NCI-H748 treated with DMSO at 0.1 percent for 48 hours (cell line): ENCODE measurements at places on chromosomes 1 and 21.

DNA sequence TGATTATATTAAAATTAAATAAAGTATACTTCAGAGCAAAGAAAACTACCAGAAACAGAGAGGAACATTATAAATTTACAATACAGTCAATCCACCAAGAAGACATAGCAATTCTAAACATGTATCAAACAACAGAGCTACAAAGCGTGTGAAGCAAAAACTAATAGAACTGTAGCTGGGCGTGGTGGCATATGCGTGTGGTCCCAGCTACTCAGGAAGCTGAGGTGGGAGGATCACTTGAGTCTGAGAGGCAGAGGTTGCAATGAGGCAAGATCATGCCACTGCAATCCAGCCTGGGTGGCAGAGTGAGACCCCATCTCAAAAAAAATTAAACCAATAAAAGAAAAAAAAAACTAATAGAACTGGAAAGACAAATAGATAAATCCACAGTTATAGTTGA is 12.3 kb downstream of the CCDC185 start:
- DNase-seq: no peak

DNA sequence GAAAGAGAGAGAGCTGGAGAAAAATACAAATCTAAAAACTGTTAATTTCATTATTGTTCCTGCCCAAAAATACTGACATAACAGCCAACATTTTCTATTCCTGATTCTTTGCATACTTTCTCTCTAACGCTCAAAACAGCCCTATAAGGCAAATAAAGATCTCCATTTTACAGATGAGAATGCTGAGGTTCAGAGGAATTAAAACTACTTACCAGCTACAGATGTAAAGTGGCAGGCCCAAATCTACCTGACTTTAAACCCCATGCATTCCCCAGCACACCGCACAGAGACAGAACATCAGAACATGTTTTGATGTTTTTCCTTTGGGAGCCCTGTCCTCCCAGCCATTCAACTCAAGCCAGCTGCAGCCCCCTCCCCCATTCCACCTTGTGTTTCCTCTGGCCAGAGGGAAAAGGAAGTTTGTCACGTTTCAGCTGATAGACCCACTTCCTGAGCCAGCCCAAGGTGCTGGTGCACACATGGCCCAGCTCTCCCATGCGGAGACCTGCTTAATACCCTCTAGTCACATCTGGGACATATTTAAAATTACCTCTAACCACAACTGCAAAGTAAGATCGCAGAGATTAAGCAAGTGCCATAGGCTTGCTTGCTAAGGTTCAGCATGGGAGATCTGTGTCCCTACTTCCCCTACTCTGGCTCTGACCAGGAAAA is 133.1 kb upstream of the NFIA start:
- DNase-seq: no peak

DNA sequence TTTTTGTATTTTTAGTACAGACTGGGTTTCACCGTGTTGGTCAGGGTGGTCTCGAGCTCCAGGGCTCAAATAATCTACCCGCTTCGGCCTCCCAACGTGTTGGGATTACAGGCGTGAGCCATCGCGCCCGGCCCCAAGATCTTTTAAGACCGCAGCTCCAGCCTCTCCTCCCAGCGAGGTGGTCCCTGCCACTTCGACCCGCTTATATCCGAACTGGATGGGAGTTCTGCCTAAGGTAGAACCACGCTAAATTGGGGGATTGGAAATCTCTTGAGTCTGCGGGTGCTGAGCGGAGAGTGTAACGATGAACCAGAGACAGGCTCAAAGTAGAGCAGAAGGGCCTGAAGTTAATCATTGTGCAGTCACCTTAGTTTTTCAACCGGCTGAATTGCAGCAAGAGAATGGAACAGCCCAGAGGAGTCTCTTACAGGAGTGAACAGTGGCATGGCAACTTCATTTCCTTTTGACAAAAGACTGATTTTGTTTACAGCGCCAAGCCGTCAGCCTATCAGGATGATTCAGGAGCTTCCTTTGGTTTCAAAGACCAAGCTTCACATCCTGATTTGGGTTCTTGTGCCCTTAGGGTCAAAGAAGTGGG is 726 bp upstream of the CYB5R1 start:
- DNase-seq: peak; percentile 9

- DNase-seq: no peak
Observed at GRCh38 chr1:185280589-185280988, 36.5 kb downstream of the IVNS1ABP start.

GRCh38 chr21:15355066-15355465 is 290.3 kb upstream of the NRIP1 start:
- no peak for DNase-seq

- DNase-seq: no peak
Observed at GRCh38 chr1:90187323-90187585, 192.3 kb downstream of the ZNF326 start.

- no peak for DNase-seq
Observed at GRCh38 chr1:70205071-70205433, 327 bp downstream of the LRRC40 start.

- DNase-seq: no peak
Observed at GRCh38 chr1:184843732-184844495, 89.3 kb upstream of the EDEM3 start.

DNA sequence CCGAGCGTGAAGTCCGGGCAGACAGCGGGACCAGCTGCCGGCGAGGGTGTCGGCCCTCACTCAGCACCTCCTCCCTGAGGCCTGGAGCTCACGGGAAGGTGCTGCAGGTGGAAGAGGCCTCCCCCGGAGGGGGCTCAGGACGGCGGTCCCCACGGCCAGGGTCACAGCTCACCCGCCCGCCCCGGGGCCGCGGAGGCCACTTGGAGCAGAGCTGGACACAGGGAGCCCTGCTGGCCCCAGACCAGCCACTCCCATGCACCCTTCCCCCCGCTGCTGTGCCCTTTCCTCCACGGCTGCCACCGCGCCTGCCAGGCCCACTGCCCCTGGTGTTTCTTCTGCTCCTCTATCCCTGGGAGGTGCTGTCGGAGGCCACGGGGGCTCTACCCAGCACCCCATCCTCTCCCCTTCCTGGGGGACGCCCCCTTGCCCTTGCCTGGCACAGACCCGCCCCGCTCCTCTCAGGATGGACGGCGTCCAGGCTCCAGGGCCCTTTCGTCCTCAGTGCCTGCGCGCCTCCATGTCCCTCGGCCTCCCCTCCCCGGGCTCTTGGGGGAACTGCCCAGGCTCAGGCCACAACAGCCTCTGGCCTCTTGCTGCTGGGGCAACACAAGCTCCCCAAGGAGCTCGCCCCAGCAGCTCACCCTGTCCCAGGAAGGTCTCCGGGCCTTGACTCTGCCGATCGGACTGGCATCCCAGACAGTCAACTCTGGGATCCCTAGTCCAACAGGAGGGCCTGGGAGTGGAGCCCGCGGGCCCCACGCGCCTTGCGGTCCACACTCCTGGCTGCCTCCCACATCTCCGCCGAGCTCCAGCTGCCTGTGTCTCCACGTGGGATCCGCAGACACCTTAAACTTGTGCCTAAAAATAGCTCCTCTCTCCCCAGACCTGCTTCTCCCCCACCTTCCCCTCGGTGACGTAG is 4.1 kb downstream of the TMEM240 start:
- no peak for DNase-seq

GRCh38 chr1:34790985-34791384 is 1.8 kb upstream of the GJA4 start:
- no peak for DNase-seq

DNA sequence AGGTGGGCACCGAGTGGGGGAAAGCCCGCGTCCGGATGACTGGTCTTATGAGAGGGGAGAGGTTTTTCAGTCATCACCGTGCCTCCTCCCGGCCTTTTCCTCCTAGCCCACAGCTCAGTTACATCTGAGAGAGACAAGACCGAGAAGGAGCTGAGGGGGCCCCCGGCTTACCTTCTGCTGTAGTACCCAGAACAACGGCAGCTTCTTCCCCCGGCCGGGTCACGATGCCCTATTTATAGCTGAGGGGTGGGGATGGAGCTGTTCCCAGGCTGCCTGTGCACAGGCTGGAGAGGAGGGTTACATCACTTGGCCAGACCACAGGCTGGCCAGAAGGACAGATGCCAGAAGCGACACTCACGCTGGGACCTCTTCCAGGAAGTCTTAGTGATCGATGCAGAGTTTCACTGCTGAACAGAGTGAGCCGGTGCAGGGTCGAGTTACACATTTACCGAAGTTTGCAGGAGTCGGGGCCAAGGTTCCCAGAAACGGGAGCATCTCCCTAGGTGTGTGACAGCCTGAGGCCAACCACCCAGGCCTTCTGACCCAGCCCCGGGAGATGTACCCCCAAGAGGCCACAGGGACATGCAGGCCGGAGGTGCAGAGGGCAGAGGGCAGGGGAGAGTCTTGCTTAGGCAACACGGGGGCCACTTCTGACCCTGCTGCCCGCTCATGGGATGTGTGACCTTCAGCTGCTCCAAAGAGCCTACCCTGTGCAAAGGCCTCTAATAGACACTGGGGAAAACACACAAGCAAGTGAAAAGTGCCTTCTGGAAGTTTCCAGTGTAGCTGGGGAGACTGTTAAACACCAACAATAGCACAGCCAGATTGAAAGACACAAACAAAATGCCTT is at the start of gene AGT:
Gene AGT, minus strand, starts transcription at position 208 of the 850 bp plus-strand sequence. CDS start 3,299 bp downstream, outside the sequence.
- DNase-seq: no peak

- no peak for DNase-seq
Observed at GRCh38 chr21:41932576-41933312, 21.1 kb downstream of the C2CD2 start.

- no peak for DNase-seq
Observed at GRCh38 chr1:100482167-100482566, 55.8 kb upstream of the GPR88 start.

- DNase-seq: no peak
Observed at GRCh38 chr1:183323849-183324683, 94.1 kb downstream of the NMNAT2 start.

DNA sequence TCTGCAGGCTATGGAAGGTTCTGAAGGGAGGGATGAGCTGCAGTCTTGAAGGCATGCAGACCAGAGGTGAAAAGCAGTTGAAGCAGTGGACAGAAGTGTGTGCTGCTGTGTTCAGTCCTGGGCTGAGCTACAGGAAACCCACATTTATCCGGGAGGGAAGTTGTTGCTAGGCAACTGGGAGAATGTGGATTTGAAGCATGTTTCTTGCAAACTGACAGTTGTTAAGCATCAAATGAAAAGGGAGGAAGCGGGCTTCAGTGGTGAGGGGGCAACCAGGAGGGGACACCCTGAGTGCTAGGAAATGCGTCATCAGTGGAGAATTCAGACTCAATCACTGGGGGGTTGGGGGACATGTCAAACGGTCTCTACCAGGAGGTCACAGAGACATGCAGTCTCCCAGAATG is 28.7 kb downstream of the ABCA4 start:
- DNase-seq: no peak

DNA sequence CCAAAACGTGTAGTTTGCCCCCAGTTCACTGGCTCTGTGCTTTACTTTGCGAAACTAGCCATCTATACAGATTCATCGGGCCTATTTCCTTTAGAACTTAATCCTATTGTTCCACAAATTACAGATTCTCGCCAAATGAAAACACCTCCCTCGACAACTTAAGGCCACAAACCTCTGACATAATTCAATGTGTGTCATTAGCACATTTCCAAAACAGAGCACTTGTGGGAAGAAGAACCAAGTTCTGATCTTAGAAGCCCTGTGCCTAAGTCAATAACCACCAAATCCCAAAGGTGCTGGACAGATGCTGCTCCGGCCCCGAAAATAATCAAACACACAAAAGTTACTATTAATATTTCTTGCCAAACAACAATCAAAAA is 93.9 kb downstream of the SLC45A1 start:
- no peak for DNase-seq

GRCh38 chr21:34648739-34649297 is 20.0 kb upstream of the CLIC6 start:
- DNase-seq: no peak

- no peak for DNase-seq
Observed at GRCh38 chr1:160755911-160756848, 17.1 kb downstream of the SLAMF7 start.

DNA sequence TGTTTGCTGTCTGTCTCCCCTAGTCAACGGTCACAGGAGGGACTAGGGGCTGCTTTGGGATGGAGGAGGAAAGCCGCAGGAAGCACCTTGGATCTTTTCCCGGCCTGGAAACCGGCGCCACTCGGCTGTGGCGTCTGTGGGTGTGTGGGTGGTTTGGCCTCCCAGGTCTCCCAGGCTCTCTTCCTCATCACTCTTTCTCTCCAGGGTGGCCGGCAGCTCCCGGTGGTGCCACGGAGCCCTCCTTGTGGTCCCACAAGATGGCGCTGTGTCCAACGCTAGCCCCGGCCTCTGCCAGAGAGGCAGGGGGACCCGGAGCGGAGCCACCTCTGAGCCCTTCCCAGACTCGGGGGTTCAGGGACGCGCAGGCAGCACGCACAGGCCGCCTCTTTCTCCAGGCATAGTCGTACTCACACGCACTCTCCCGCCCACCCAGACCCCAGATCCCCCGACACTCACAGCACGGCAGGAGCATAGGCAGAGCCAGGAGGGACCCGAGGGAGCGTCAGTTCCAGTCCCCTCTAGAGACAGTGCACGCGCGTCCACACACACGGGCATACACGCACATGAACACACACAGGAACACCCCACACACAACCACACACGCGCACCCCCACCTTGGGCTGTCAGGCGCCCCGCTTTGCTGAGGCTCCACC is 31.2 kb downstream of the CDCP2 start:
- DNase-seq: peak; percentile 39

GRCh38 chr1:234320549-234320948 is 52.7 kb upstream of the COA6 start:
- no peak for DNase-seq

GRCh38 chr1:10992864-10993263 is 19.6 kb upstream of the TARDBP start:
- DNase-seq: no peak

- DNase-seq: no peak
Observed at GRCh38 chr1:229434641-229435051, 752 bp upstream of the ACTA1 start.

DNA sequence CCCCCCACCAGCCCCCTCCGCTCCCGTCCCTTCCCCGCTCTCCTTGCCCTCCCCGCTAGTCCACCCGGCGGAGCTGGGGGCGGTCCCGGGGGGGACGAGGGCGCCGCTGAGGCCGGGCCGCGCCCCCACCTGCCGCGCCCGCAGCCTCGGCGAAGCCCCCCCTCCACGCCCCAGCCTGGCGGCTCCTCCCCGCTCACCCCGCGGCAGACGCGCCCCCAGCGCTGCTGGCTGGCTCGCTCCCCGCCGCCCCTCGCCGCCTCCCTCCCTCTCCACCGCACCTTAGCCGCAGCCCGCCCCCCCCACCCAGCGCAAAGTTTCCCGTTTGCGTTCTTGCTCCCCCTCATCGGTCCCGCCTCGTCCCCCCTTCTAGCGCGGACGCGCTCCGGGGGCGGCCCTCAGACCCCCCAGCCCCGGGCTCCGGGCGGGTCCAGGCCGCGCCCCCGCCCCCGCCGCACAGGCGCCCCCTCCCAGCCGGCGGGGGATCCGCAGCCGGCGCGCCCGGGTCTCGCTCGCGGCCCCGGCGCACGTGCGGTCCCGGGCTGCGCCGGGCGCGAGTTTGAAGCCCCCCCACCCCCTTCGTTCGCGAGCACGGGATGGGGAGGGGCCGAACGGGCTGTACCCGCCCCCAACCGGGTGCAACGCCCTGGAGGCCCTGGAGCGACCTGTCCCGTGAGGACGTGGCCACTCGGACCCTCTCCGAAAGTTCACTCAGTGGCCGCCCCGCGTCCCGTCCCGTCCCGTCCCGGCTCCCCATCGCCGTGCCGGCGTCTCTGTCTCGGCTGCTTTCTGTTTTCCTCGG is 623 bp downstream of the PTPRF start:
- peak; percentile 83 for DNase-seq
